AG09309 (cell line): ENCODE measurements at places on chromosomes 12 and 14.
A peak's percentile ranks its signal among the peaks of the same experiment; 100 is the strongest.

DNA sequence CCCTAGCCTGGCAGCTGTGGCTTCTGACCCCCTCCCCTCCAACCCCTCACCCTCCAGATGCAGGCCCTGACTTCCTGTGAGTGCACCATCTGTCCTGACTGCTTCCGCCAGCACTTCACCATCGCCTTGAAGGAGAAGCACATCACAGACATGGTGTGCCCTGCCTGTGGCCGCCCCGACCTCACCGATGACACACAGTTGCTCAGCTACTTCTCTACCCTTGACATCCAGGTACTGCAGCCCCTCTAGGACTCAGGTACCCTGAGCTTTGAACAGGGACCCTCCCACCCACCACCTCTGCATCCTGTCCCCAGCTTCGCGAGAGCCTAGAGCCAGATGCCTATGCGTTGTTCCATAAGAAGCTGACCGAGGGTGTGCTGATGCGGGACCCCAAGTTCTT lies 6.0 kb upstream of the IRF9 start:
- no peak for DNase-seq

GRCh38 chr12:3752096-3752709 lies 706 bp downstream of the CRACR2A start:
- no peak for DNase-seq

DNA sequence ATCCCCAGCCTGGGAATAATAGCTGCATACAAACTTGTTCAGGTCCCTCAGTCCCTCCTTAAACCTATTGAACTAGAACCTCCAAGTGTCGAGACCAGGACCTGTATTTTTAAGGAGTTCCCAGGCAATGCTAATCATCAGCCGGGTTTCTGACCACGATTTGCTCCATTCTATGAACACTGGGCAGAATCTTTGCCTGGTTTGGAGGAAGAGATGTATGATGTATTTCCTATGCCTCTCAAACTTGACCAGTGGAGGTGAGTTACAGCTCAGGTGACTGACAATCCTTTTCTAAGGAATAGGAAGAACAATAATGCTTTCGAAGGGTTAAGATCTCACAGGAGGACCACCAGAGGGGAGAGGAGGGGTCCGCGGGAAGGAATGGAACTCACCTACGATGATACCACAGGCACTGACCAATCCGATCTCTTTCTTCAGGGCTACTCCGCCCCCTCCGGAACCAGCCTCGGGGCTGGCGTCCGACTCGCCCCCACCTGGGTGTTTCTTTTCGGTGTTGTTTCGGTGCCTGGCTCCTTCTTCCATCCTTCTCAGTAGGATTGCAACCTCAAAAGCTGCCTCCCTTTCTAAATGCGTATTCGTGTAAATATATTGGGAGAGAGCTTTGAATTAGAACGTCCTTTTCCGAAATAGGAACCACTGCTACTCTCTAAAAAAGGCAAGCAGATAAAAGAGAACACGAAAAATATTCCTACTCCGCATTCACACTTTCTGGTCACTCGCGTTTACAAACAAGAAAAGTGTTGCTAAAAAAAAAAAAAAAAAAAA lies 895 bp downstream of the SLC7A8 start:
- DNase-seq = no peak

DNA sequence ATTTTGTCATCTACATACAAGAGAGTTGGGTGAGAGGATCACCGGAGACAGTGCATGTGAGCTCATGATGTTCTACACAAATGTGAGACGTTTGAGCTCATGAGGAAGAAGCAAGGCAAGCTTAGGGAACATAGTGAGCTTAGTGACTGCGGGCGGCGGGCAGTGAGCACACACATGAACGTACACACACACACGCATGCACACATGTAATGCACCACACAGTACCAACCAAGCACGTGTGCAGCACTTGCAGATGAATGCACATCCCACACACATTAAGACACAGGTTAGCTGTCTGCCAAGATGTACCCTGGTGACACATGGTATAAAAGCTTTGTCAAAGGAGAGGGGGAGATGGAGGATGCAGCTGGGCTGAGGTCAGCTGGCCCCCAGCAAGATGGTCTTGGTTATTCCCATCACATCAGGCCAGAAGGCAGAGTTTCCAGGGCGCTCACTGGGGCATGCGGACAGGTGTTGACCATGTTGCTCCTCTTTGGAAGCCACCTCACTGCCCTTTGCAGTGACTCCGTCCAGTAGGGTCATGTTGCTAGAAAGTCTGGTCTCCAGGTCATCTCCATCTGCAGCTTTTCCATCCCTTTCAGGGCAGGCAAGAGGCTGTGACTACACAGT lies 8.7 kb upstream of the CACNA2D4 start:
- DNase-seq = no peak

GRCh38 chr14:88950069-88950468 lies 125.6 kb downstream of the TTC8 start:
- no peak for DNase-seq

DNA sequence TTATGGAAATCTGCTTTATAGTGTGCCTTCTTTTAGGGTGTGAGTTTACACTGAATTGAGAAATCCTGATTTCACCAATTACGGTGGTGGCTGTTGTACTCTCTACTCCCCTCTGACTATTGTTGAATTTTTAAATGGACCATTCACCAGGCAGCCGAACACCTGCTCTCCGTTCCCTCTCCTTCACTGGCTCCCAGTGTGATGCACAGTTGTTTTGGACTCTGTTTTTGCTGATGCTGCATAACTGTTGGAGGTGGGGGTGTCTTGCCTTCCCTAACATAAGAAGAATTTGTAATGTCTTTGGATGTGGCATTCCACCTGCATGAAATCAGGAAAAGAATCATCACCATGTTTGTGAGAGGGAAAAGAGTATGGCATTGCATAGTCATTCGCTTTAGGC lies 341.2 kb downstream of the SNAPC1 start:
- DNase-seq = no peak

DNA sequence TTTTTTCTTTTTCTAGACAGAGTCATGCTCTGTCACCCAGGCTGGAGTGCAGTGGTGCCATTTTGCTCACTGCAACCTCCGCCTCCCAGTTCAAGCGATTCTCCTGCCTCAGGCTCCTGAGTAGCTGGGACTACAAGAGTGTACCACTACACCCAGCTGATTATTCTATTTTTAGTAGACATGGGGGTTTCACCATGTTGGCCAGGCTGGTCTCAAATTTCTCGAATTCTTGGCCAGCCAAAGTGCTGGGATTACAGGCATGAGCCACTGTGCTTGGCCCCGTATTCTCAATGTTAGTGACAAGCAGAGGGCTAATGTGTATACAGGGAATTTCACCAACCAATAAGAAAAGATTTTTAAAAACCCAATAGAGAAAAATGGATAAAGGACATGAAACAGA lies 8.4 kb downstream of the PLBD2 start:
- no peak for DNase-seq

DNA sequence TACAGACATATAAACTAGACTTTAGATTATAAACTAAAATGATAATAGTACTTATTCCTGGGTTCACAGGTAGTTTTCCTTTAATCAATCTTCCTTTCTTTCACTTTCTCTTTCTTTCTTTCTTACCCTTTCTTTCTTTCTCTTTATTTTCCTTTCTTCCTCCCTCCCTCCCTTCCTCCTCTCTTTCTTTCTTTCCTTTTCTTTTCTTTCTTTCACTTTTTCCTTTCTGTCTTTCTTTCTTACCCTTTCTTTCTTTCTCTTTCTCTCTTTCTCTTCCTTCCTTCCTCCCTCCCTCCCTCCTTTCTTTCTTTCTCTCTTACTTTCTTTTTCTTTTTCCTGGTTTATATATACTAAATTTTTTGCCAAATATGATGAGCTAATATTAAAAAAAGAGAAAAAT lies 61.5 kb downstream of the CMKLR1 start:
- DNase-seq = no peak

DNA sequence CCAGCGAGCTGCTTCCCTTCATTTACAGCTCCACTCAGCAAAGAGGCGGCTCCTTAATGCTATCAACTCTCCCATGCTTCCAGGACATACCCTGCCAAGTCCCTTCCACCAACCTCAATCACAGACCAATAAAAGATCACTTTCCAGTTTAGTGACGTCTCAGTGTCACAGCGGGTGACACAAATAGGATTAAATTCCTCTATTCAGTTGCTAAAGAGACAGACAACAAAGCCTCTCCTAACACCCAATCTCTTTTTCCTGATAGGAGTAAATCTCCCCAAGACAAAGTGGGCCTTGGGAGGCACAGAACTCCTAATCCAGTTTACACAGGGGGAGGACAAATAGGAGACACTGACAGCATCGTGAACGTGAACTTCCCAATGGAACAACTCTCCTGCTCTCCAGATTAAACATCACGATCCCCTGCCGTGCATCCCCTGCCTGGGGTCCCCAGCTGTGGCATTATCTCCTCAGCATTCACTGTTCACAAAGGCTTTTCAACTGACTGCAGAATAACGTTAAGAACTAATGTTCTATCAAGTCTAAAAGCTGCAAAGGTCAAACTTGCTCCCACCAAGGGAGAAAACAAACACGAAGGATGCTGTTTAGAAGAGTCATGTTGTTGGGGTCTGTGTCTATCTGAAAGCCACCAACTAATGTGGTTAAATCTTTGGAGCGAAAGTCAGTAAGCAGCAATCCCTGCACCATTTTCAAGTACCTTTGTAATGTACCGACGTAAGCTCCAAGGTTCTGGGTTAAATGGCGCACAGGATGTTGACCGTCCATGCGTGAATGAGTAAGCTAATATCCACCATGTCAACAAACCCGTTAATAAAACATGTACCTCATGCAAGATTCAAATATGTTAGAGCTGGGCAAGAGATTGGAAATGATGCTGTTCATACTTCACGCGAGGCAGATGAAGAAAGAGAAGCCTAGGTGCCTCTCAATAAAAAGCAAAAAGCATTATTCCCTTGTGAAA lies 31.5 kb downstream of the TMEM132D start:
- DNase-seq = no peak

- no peak for DNase-seq
These were observed 19.1 kb downstream of the DACT1 start for GRCh38 chr14:58656671-58657411.

DNA sequence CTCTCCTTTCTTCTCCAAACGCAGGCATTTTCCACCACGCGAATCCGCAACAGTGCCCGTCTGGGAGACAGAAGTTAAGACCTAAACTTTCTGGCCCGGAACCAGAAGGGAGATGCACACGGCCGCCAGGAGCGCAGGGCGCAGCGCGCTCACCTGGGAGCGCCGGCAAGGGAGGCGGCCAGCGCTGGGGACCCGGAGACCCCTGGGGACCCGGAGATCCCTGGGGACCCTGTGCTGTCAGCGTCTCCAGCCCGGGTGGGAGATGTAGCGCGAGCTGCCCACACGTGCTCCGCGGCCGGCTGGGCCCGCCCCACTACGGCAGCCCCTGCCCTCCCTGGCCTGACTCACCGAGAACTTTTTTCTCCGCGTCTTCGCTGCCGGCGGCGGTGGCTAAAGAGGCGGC lies 620 bp downstream of the YBX3 start:
- peak; percentile 10 for DNase-seq

DNA sequence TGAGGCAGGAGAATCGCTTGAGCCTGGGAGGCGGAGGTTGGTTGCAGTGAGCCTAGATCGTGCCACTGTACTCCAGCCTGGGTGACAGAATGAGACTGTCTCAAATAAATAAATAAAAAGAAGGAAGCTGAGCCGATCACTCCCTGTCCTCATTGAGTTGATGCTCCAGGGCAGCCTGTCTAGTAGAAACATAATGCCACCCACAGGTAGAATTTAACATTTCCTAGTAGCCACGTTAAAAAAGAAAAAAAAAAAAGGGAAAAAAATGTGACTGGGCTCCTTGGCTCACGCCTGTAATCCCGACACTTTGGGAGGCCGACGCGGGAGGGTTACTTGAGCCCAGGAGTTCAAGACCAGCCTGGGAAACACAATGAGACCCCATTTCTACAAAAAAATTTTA lies 135.7 kb downstream of the SCARB1 start:
- DNase-seq = no peak

- no peak for DNase-seq
These were observed 81.7 kb downstream of the EEA1 start for GRCh38 chr12:92847368-92847767.

DNA sequence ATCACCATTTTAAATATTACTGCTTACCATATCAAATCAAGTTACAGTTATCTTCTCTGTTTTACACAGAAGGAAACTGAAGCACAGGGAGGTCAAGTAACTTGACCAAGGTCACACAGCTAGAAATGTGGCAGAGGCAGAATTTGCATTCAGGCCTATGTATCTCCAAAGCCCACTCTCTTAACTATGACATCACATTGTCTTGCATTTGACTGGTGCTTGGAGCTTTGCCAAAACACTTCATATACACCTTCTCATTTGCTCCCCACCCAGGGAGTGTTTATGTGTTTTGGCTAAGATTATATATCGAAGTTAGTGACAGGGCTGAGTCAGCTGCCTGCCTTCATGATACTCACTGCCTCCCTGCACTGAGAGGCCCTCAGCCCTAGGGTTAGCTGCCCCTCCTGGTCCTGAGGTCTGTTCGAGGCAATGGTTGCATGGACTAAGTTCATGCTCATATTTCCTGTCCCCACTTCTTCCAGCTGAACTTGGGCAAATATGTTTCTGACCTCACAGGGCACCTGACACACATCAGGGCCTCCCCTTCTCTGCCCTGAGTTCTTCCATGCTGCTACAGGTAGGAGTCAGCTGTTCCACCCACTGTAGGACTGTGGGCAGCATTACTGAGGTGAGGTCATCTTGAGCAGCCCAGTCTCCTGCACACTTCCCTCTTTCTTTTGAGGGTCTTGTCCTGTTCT lies 1.8 kb downstream of the GALNT6 start:
- DNase-seq = no peak

GRCh38 chr14:74608959-74609611 lies 3.0 kb downstream of the LTBP2 start:
- no peak for DNase-seq

GRCh38 chr14:99177046-99177655 lies 94.8 kb downstream of the BCL11B start:
- DNase-seq = no peak

GRCh38 chr14:70821584-70822529 lies 12.5 kb upstream of the MAP3K9 start:
- DNase-seq = peak; percentile 13

DNA sequence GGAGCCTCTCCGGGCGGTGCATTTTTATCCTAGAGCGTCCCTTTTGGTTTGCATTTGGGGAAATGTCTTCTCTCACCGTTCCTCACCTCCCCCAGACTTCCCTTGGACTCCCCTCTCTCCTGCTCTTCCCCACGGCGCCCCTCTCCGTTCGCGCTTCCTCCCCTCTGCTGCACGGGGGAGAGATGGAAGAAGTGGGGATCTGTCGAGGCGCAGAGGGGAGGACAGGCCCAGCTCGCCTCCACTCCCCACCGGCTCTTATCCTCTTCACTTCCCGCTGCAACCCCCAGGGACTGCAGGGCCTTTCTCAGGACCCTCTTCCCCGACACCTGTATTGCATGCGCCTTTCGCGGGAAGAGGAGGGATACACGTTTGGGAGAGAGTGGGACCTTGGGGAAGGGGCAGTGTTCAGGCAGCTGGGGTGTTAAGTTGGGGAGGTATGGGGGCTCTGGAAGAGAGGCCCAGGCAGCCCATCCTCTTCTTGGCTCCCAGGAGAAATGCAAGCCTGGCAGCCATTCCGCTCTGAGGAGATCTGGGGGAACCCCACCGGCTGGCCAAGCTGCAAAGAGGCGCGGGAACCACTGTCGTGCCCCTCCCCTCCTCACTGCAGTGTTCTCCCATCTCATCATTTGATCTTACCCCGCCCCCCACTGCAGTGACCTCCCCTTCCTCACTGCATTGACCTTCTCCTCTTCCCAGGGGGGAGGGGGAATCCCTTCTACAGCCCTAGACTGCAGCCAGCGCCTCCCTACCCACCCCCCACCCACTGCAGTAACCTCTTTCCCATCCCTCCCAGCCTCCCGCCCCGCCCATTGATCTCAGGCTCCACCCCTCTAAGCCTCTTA lies 788 bp downstream of the ENO2 start:
- DNase-seq = no peak

GRCh38 chr12:97681612-97682504 lies 219.3 kb downstream of the RMST start:
- DNase-seq = no peak

GRCh38 chr12:117790198-117790597 lies 178.6 kb downstream of the KSR2 start:
- DNase-seq = no peak
